ENCODE measurements at places on chromosomes 1 and 21. TPM values are rescaled to one million over a fixed set of nuclear protein-coding genes. Genes with fewer than 3 reads are reported as not detected.

GRCh38 chr21:36040389-36040788, 19.9 kb downstream of the SETD4 start:
- no peak for DNase-seq

GRCh38 chr21:41316200-41317062, at the start of gene FAM3B:
Gene FAM3B (plus strand): TSS chr21:41316801. CDS start chr21:41316880, 79 bp downstream.
- DNase-seq = no peak

Gene CFH
- total RNA-seq = 438 TPM

- DNase-seq = no peak
Observed at GRCh38 chr1:93525431-93525830, 77.5 kb downstream of the FNBP1L start.

- DNase-seq = peak; percentile 24
Observed at GRCh38 chr1:31064718-31065309, 703 bp downstream of the PUM1 start.

DNA sequence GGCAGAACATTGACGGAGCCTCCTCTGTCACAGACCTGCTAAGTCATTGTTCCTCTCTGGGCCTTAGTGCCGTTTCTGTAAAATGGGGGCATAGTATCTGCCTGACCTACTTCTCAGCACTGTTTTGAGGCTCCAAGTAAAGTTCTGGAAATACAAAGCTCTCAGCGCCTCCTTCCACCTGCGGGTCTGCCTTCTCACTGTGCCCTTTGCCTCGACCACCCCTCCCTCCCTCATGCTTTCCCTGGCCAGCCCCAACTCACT, 15.4 kb upstream of the WASF2 start:
- no peak for DNase-seq

GRCh38 chr1:212529211-212529741, 79.3 kb upstream of the ATF3 start:
- no peak for DNase-seq

Gene POFUT2
- 38.5 TPM for total RNA-seq

DNA sequence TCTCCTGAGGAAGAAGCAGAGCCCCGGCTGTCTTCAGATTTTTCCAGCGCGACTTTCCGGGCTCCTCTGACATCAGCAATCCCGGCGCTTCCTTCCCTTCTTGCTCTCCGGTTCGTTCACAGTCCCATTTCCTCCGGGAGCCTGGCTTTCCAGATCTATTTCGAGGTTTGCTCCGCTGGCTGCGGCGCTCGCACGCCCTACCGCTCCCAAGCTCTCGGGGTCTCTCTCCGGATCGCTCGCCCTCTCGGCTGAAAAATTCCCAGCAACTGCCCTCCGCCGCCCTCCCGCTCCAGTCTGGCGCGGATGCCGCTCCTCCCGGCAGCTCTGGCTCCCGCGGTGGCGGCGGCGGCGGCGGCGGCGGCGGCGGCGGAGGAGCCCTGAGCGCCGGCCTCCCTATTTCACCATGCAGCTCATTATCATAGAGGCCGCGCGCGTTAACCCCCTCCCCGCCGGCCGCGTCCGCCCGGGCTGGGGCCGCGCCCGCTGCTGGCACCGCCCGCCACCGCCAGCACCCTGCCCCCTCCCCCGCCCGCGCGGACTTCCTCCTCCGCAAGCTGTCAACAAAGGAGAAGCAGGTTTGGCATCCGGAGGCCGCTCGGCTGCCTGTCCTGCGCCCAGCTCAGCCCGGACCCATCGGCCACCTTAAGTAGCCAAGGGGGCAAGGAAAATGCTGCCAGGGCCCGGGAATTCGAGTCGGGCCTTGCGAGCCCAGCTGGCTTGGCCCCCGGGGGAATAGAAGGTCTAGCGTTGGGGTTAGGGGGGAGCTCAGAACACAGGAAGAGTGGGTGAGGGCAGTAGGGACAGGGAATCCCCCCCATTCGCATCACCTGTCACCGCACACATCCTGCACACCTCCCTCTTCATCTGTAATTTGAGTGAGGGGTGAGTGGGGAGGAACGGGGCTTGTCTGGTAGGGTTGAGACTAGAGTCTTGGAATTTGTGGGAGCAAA, at the start of gene PLXNA2:
TSS of gene PLXNA2 (minus strand) at position 418 of the 950 bp plus-strand sequence. CDS start 26,462 bp downstream, outside the sequence.
- peak; percentile 77 for DNase-seq

GRCh38 chr1:108075055-108075454, 110.1 kb upstream of the VAV3 start:
- DNase-seq = no peak

GRCh38 chr1:181499825-181500224, 16.5 kb downstream of the CACNA1E start:
- DNase-seq = no peak

Gene JAK1
- total RNA-seq = 127 TPM

DNA sequence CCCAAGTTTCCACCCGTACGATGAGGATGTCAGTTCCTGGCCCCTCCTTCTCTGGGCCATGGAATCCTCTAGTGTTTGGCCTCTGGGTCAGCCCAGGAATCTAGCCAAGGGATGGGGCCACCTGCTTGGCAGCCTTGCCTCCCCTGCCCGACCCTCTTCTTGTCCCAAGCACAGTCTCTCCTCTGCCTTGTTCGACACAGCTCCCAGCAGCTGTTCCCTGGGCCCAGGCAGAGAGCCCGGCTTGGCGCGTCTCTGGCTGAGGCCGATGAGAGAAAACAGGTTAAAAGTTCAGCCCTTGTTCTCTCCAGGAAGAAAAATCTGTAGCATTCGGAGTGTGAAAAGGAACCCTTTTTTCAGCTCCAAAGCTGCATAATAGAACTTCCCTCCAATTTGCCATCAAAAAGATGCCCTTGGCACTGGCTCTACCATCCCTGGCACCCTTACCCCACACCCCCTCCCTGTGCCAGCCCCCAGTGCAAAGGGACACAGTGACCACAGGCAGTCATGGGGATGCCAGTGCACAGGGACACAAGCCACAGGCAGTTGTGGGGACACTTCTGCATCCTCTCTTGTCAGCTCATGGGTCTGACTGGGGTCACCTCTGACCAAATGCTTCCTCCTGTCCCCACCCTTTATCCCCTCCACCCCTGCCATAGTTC, 68.4 kb downstream of the EPHB2 start:
- peak; percentile 89 for DNase-seq

DNA sequence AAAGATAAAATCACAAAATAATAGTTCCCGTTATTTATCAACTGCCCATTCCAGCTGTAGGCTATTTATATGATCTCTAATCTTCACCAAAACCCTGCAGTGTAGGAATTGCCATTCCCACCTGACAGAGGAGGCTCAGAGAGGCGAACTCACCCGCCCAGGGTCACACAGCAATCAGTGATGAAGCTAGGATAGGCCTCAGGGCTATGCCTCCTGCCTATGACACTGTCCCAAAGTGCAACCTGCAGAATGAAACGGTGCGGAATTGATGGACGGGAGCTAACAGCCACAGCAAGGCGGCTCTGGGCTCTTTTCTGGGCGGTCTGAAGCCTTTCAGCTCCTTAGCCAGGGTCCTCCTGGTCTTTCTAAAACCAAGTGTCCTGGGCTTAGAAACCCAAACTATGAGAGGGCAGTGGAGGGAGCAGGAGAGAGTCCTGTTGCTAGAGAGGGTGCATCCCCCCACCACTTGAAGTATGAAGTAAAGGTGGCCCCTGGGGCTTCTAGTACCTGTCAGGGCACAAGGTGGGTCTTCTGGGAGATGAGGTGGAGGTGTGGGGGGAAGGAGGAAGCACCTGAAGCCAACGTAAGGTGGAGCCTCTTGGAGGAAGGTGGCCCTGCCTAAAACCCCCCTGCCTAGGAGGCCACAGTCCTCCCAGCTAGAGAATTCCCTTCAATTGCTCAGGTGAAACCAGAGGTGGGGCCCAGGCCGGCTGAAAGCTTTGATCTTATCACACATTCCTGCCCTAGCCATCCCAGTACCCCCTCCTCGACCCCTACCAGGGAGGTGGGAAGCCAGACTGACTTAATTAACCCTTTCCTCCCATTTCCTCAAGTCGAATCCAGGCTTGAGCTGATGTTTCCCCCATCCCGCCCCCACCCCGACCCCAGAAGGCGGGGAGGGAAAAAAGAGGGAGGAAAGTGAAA, 14.8 kb downstream of the HSPG2 start:
- DNase-seq = no peak

DNA sequence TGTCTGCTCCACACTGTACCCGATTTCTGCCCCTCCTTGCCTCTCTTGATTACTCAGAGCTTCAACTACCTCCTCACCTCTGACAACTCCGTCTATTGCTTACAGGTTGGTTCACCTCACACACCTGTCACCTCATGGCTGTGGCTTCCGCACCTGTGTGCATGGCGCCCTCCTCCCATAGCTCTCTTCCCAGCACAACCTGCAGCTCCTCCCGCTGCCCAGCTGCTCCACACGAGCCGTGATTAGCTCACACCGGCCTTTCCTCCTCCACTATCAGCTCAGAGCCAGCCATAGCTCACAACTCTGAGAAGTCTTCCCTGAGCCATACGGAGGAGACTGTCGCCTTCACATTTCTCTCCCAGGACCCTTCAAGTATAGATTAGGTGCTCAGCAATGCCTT, 67.5 kb downstream of the GNG4 start:
- DNase-seq = no peak

GRCh38 chr1:191963286-191963685, 195.0 kb upstream of the RGS18 start:
- DNase-seq = no peak

- no peak for DNase-seq
Observed at GRCh38 chr1:178580876-178581275, 68.0 kb downstream of the TEX35 start.

GRCh38 chr1:77465139-77465538, 183.3 kb downstream of the AK5 start:
- DNase-seq = no peak

DNA sequence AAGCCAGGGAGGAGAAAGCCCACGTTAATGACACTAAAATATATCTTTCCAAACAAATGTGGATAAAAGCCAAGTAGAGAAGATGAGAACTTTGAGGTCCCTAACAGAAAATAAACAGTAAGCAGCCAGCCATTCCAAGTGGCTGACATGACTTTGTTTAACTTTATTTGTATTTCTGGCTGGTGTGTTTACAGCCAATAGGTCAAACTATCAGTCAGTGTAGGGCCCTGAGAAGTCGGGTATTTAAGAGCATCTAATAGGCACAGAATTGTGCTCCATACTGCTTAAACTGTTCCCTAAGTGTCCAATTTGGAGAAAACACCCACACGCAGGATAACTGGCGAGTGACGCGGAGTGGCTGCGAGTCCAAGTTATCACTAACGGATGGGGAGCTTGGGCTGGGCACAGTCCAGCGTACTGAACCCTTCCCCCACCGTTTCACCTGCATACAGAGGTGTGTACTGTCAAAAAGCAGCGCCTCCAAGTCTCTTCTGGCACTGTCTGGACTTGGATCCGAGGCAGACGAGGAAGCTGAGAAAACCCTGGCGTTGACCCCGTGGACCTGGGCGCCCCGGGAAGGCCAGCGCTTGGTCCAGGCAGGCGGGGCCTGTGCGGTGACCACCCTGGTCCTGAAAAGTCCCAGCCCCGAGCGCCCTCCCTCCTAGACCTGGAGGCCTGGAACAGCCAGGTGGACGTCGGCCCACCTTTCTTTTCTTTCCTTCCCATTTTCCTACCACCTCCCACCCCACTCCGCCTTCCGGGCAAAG, 662 bp upstream of the LGALS8 start:
- peak; percentile 54 for DNase-seq

DNA sequence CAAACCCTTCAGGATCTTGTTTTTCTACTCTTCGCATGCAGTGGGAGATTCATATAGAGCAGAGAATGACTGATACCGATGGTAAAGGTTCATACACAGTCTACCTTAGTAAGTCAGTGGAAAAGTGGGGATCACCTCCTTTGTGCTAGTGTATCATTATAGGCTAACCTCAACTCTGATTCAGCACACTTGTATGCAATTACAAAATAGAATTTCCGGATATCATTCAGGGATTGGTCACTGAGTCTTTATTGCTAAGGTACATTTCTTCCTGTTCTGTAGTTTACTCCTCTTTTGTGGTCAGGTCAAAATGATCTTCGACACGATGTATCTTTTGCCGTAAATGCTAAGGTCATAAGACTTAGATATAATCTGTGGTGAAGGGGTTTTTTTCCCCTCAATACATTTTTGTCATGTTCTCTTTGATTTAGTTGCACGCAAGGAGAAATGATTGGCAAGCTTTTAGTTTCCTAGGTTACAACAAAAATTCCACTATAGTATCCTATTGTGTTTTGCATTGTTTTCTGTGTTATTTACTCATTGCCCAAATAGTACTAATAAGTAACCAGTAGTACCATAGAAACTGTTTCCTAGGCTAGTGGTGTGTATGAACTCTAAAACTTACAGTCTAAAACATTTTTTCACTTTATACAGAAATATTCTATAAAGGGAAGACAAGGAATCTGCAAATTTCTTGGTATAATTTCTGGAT, 35.7 kb upstream of the PLA2G4A start:
- no peak for DNase-seq

DNA sequence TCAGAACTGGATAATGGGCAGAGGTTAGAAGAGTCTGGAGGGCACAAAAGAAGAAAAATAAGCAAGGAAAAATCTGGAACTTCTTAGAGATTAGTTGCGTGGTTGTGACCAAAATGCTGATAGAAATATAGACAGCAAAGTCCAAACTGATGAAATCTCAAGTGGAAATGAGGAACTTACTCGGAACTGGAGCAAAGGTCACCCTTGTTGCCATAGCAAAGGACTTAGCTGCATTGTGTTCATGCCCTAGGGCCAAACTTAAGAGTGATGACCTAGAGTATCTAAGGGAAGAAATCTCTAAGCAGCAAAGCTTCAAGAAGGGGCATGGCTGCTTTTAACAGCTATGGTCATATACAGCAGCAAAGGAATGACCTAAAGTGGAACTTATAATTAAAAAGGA, 180.0 kb downstream of the TTLL7 start:
- no peak for DNase-seq

- DNase-seq = no peak
Observed at GRCh38 chr1:50724626-50725286, 235.3 kb downstream of the FAF1 start.

DNA sequence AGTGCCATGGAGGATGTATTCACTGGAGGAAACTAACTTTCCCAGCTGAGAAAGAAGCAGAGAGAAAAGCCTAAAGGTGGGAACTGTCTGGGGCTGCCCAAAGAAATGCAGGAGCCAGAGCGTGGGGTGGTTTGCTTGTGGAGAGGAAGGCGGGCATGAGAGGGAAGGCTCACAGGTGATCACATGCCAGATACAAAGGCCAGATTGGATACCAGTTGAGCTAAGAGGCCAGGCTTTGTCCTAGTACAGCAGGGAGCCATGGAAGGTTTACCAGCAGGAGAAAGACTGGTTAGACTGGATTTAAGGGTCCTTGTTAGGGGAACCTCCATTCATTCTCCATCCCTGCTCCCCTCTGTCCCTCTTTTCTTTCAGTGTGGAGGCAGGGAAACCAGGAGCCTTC, 66.4 kb downstream of the BEND5 start:
- no peak for DNase-seq

DNA sequence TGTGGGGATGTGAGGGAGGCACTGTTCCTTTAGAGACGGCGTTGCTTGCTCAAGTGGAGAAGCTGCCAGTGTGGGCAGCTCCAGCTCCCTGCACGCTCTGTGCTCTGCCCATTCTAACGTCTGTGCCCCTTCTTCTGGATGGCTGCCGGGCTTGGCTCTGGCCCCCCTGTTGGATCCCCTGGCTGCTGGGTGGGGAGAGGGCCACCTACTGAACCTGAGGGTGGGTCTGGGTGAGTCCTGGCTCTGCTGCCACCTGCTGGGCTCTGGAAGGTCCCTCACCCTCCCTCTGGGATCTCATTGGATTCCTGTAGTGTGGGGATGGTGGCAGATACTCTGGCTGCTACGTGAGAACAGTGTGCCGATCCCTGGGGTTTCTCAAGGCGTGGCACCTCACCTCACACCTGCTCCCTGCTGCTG, 5.0 kb downstream of the PFKL start:
- DNase-seq = peak; percentile 40

- DNase-seq = no peak
Observed at GRCh38 chr1:93574991-93575390, 106.6 kb downstream of the BCAR3 start.

Gene MYBPH
- total RNA-seq = not detected
